Naive thymus-derived CD8-positive, alpha-beta T cell (primary cell): ENCODE measurements at places on chromosomes 2 and 18.
A peak's percentile ranks its signal among the peaks of the same experiment; 100 is the strongest.

DNA sequence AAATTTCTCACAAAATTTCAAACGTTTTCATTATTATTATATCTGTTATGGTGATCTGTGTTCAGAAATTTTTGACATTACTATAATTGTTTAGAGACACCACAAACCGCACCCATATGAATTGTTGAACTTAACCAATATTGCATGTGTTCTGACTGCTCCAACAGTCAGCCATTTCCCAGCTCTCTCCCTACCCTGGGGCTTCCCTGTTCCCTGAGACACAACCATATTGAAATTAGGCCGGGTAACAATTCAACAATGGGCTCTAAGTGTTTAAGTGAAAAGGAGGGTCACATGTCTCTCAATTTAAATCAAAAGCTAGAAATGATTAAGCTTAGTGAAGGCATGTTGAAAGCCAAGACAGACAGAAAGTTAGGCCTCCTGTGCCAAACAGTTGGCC is 424.0 kb downstream of the DSC3 start:
- no peaks in the 10 kb centered on the region for H3K27me3 ChIP-seq
- no peak for DNase-seq
- H3K4me1 ChIP-seq = no peaks in the 10 kb centered on the region
- H3K36me3 ChIP-seq = no peaks in the 10 kb centered on the region
- no peak overlapping the region for H3K27ac ChIP-seq

- no peak for DNase-seq
- peaks cover 28% of the 10 kb centered on the region for H3K27me3 ChIP-seq
- H3K27ac ChIP-seq = no peak overlapping the region
These were observed 30.0 kb upstream of the ITGAV start for GRCh38 chr2:186559848-186560247.

DNA sequence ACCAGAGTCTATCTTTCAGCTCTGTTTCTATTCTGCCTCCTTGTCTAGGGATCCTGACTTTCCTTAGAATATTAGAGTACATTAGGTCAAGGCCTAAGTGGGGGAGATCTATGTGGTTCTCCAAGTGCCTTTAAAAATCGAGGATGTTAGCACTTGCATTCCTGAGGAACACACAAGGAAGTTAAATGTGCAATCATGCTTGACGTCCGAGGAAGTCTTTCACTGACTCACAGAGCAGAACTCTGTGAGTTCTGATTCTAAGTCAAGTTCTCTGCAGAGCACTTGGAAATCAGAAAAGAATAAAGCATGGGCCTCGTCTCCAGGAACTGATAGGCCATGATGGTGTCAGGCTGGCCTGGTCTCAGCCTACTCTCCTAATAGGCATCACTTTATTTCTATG is 17.2 kb downstream of the FHOD3 start:
- no peaks in the 10 kb centered on the region for H3K36me3 ChIP-seq
- DNase-seq = no peak
- peaks cover 13% of the 10 kb centered on the region for H3K27me3 ChIP-seq
- H3K27ac ChIP-seq = no peak overlapping the region
- no peaks in the 10 kb centered on the region for H3K4me1 ChIP-seq

DNA sequence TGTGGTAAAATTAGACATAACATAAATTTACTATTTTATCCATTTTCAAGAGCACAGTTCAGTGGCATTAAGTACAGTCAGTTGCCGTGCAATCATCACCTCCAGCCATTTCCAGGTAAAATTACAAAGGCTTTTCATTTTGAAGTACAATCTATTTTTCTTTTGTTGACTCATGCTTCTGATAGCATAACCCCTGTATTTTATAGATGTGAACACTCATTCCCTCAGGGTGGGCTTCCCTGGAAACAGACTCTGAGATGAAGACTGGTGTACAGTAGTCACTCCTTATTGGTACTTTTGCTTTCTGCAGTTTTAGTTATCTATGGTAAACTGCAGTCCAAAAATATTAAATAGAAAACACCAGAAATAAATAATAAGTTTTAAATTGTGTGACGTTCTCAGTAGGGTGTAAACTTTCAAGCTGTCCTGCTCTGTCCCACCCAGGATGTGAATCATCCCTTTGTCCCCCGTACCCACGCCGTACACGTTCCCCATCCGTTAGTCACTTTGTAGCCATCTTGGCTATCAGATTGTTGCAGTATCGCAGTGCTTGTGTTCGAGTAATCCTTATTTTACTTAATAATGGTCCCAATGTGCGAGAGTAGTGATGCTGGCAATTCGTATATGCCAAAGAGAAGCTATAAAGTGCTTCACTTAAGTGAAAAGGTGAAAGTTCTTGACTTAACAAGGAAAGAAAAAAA is 41.1 kb upstream of the NAB1 start:
- H3K27ac ChIP-seq = no peak overlapping the region
- no peak for DNase-seq
- peaks cover 2% of the 10 kb centered on the region for H3K4me1 ChIP-seq
- no peak overlapping the region for H3K4me3 ChIP-seq
- H3K36me3 ChIP-seq = no peaks in the 10 kb centered on the region

DNA sequence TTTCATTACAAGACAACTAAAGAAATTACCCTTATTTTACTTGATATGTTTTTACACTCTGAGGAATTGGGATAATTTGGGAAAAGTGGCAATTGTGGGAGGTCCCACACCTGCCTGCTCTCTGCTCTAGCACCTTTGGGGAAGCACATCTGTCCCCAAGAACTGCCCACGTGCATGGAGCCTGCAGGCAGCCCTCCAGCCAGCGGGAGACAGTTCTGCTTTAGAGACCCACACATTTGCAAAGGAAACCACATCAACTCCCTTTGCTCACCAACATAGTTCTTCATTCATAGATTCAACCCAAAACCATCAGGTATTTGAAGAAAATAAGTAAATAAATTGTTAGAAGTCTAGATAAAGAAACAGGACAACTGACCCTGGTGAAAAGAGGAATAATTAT is 239.9 kb upstream of the ID2 start:
- no peak for DNase-seq
- H3K4me1 ChIP-seq = peaks cover 36% of the 10 kb centered on the region
- H3K27ac ChIP-seq = no peak overlapping the region
- no peaks in the 10 kb centered on the region for H3K36me3 ChIP-seq

DNA sequence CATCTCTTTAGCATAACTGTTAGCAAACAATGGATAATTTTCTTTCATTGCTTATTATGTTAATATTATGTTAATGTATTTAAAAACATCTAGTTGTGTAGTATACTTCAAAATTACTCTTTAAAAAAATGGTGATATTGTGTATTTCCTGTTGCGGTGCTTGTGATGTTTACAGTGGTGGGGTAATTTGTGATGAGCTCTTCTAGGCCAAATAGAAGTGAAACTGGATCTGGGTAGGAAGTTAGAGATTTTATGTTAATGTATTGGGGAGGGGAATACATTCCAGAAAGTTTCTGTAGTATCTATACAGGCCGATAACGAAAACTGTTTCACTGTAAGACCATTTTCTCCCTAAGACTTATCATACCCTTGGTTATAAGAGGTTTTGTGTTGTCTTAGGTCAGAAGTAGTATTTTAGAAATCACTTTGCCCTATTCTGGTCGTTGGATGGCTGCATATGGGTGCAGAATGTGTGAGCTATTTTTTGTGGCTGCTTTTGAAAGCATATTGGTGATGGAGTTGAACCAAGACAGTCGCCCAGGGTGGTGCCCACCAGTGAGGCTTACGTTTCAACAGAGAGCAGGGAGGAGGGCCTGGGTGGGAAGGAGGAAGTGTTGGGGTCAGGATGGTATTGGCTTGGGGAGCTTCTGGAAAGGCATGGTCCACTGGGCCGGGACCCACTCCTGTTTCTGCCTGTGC is 5.8 kb downstream of the TSHZ1 start:
- no peaks in the 10 kb centered on the region for H3K27me3 ChIP-seq
- peaks cover 46% of the 10 kb centered on the region for H3K4me1 ChIP-seq
- H3K27ac ChIP-seq = peak overlapping the region; percentile 98
- H3K4me3 ChIP-seq = peak overlapping the region; percentile 69
- H3K36me3 ChIP-seq = no peaks in the 10 kb centered on the region
- no peak for DNase-seq

- no peaks in the 10 kb centered on the region for H3K27me3 ChIP-seq
- H3K4me1 ChIP-seq = peaks cover 7% of the 10 kb centered on the region
- peaks cover 33% of the 10 kb centered on the region for H3K36me3 ChIP-seq
- H3K4me3 ChIP-seq = no peak overlapping the region
- no peak overlapping the region for H3K27ac ChIP-seq
These were observed 51.7 kb downstream of the PROC start for GRCh38 chr2:127469974-127470373.

DNA sequence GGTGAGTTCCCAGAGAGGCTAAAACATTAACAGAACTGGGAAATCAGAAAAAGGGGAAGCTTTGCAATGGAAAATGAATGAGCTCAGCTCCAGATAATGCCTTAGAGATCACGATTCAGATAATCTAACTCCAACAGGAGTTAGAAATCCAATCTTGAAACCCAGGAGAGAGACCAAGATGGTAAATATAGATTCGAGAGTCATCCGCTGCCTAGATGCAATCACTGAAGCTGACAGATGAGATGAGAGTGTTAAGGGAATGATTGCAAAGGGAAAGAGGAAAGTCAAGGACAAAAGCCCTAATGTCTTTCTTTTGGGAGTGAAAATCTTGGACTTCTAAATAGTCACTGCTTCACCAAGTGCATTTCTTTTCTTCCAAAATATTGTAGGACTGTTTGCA is 722.0 kb downstream of the EPHA4 start:
- no peaks in the 10 kb centered on the region for H3K36me3 ChIP-seq
- H3K27ac ChIP-seq = no peak overlapping the region
- no peak for DNase-seq
- H3K27me3 ChIP-seq = no peaks in the 10 kb centered on the region

GRCh38 chr2:105934467-105934866 is 189.8 kb downstream of the NCK2 start:
- H3K4me1 ChIP-seq = peaks cover 30% of the 10 kb centered on the region
- DNase-seq = no peak
- no peaks in the 10 kb centered on the region for H3K27me3 ChIP-seq
- no peak overlapping the region for H3K27ac ChIP-seq
- no peaks in the 10 kb centered on the region for H3K36me3 ChIP-seq

DNA sequence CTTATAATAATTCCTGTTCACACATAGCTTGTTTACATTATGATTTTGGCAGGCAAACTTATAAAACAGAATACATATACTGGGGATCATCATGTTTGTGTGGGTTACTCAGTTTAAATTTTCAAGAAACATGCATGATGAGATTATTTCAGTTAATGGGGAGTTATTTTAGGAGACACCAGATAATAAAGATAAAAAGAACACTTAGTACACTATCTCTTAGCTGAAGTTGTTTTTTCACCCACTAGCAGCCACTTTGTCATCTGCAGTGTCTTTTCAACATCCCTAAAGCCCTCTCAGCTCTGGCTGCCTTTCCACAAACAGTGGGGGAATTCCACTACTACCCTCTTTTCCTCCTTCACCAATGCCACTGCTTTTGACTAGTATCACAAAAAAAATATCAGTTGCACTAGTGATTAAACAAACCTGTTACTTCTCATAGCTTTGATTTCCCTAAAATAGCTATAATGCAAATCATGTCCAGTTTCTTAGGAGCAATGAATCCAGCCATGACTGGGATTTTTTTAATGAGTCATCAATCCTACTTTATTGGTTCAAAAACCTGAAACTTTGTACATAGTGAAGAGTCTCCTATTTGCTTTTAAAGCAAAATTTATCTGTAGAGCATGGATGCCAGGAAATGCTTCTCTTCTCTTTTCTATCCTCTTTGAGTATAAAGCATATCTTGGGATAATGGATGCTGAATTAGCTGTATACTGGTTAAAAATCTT is 156.7 kb upstream of the TFPI start:
- H3K4me3 ChIP-seq = no peak overlapping the region
- H3K27ac ChIP-seq = no peak overlapping the region
- H3K27me3 ChIP-seq = no peaks in the 10 kb centered on the region
